Fibroblast of lung (primary cell): ENCODE measurements at places on chromosomes 4 and X.

- no peak for DNase-seq
Observed at GRCh38 chrX:39693298-39693697, 404.5 kb downstream of the BCOR start.

DNA sequence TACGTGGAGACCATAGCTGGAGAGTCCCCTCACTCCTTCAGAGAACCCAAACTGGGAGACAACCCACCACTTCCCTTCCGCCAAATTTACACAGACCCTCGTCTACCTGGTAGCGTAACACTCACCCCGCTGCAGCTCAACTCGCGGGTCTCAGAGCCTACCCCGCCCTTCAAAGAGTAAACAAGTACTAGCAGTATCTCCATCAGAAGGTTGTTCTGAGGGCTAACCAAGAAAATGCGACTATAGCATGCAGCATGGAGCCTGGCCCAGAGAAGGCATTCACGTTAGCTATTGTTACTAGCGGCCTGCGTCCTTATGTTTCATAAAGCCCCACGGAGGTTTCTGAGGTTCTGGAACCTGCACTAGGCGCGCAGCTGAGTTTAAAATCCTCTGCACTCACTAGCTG lies 531 bp upstream of the MANBA start:
- DNase-seq, result peak; percentile 28

DNA sequence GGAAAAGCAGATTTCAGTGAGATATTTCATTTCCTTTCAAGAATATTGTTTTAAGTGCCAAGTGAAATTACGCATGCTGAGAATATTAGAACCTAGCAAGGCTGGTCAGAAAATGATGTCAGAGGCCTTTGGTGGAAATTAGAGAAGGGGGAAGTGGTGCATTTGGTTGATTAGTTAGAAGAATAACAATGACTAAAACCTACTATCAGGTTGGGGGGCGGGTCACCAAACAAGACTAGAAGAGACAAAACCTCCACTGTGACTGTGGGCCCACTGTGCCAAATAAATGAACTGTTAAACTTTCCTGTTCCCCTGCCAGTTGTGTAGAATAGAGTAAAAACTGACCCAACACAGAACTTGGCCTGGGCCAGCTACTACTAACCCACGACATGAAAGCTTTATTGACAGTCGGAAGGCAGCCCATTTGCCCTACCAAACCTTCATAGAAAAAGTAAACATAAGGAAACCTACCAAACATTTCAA lies 2.9 kb downstream of the RAPGEF2 start:
- peak; percentile 94 for DNase-seq

DNA sequence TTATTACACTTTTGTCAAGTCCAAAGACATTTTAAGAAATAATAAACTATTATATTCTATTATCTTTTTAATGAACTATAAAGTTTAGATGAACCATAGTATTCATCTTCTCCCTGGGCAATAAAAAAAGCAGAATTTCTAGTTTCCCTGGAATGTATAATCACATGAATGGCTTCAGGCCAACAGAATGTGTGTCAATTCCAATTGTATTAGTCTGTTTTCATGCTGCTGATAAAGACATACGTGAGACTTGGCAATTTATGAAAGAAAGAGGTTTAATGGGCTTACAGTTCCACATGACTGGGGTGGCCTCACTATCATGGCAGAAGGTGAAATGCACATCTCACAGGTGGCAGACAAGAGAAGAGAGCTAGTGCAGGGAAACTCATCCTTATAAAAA lies 70.7 kb upstream of the ANXA10 start:
- peak; percentile 9 for DNase-seq

DNA sequence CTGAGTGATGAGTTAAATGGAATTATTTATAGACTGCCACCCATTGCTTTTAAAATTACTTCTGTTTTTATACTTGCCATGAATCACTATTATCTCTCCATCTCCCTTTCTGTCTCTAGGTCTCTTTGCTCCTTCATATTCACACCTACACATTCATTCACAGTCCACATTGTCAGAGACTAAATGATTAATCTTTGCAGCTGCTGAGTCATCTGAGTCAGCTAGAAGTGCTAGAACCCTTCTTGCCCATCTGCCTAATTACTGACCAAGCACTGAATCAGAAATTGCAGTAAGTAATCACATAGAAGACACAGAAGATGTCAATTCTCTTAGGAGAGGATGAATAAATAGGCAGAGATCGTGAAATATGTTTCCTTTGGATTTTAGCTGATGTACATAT lies 31.6 kb upstream of the RPS6KA6 start:
- no peak for DNase-seq

- no peak for DNase-seq
Observed at GRCh38 chrX:50771382-50771781, 42.6 kb downstream of the SHROOM4 start.

GRCh38 chr4:183843248-183843671 lies 61.8 kb upstream of the STOX2 start:
- no peak for DNase-seq

DNA sequence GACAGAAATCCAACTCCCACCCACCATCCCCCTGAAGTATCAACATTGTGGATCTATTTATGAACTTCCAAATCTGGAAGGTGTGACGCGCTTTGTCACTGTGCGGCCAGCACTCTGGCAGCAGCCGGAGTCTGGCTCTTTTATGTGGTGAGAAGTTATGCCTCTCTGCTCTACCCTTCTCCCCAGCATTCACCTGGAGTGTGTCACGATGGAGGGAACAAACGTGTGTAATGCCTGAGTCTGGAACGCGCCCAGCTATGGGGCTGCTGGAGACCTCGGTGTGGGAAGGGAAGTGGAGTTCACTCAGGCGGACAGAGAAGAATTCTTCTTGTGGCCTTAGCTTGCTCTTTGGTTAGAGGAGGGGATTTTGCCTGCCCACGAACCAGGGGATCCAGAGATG lies 222.1 kb upstream of the RPL34 start:
- peak; percentile 94 for DNase-seq

- no peak for DNase-seq
Observed at GRCh38 chr4:151035328-151035727, 20.2 kb upstream of the LRBA start.

GRCh38 chrX:138128027-138128671 lies 562.2 kb downstream of the ZIC3 start:
- peak; percentile 23 for DNase-seq

DNA sequence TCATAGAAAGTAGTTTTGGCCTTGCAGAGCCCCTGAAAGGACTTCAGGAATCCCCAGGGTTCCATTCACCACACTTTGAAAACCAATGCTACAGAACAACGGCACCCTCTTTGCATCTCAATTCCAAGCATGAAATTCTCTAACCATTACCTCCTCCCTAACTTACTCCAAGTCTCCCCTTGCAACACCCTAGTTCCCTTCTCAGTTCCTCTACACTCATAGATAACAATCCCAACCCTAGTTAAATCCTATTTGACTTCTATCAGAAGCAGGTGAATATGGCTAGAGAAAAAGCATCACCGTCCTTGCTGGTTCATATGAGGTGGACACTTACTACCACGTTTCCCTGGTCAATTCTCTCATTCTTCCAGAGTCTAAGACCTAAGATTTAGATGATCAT lies 2.4 kb downstream of the RCHY1 start:
- DNase-seq, result no peak

- DNase-seq, result peak; percentile 19
Observed at GRCh38 chrX:23633834-23634580, 33.3 kb upstream of the PRDX4 start.

GRCh38 chr4:152836936-152837335 lies 57.2 kb downstream of the ARFIP1 start:
- no peak for DNase-seq

GRCh38 chr4:169397762-169398161 lies 127.0 kb upstream of the SH3RF1 start:
- DNase-seq, result peak; percentile 64

- no peak for DNase-seq
Observed at GRCh38 chr4:127788517-127788916, 6.4 kb downstream of the HSPA4L start.

DNA sequence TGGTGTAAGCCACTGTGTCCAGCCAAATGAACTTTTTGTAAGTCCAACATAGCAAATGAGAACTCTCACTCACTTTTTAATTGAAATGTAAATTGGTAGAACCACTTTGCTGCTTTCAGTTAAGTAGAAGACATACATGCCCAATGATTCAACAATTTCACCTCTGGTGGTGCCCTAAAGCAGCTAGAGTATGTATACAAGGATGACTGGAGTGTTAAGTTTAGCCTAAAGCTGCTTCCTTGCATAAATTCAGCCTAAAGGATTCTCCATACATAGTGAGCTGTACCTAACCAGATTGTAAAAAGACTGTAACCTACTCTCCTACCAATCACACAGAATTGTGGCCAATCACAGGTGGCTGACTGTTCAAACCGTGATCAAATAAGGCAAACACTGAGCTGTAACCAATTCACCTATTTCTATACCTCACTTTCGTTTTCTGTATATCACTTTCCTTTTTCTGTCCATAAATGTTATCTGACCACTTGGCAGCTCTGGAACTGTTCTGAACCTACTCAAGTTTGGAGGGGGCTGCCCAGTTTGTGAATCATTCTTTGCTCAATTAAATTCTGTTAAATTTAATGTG lies 39.9 kb downstream of the PDS5A start:
- no peak for DNase-seq

DNA sequence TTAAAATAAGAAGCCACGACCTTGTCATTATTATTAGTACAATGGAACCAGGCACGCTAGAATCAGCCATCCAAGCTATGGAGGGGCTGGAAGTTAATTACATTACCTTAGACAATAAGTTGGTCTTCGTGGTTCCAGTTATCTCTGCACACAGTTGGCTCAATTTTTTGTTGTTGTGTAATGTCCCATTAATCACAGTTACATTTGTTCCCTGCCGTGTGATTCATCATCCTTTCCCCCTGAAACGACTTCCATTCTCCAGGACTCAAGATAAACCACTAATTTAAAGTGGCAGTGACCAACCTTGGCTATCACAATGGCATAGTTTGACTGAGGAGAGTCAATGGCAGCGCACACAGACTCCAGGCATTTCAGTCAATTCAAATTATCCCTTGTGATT lies 905.0 kb downstream of the RAB28 start:
- no peak for DNase-seq

GRCh38 chr4:179607003-179607402 lies 2164.8 kb upstream of the AGA start:
- DNase-seq, result peak; percentile 20

DNA sequence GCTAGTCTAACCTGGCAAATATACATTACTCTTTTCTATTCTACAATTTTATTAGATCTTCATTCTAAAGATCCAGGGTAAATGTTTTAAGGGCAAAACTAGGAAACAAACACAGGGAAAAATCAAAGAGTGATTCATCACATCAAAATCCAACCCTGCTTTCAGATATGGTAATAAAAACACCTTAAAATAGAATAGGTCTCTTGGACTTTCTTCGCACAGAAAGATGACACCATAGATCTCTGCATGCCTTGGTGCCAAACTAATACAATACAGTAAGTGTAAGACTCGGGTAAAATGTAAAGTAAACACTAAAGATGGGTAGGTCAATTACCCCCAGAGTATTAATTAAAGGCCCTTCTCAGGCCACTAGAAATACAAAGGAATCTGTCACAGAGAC lies 34.2 kb downstream of the LDB2 start:
- no peak for DNase-seq

- no peak for DNase-seq
Observed at GRCh38 chr4:122047456-122048425, 95.9 kb upstream of the TRPC3 start.

GRCh38 chr4:123017636-123018395 lies 95.4 kb upstream of the NUDT6 start:
- peak; percentile 44 for DNase-seq

DNA sequence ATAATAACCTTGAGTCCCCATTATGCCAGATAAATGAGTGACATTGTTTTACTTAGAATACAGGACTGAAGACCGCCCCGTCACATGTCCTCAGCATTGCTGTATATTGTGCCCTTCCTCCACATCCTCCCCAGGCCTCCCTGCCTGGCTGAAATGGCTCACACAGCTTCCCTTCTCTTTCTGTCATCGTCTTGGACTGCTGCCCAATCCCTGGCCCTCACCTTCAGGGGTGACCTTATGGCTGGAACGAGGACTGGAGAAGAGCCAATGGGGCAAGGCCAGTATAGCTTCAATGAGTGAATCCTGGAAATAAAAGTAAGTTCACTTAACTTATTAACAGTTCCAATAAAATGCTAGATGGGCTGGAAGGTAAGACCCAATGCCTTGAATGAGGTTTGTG lies 2.7 kb downstream of the KCNE5 start:
- DNase-seq, result no peak

GRCh38 chr4:84849051-84849640 lies 117.3 kb downstream of the WDFY3 start:
- no peak for DNase-seq

DNA sequence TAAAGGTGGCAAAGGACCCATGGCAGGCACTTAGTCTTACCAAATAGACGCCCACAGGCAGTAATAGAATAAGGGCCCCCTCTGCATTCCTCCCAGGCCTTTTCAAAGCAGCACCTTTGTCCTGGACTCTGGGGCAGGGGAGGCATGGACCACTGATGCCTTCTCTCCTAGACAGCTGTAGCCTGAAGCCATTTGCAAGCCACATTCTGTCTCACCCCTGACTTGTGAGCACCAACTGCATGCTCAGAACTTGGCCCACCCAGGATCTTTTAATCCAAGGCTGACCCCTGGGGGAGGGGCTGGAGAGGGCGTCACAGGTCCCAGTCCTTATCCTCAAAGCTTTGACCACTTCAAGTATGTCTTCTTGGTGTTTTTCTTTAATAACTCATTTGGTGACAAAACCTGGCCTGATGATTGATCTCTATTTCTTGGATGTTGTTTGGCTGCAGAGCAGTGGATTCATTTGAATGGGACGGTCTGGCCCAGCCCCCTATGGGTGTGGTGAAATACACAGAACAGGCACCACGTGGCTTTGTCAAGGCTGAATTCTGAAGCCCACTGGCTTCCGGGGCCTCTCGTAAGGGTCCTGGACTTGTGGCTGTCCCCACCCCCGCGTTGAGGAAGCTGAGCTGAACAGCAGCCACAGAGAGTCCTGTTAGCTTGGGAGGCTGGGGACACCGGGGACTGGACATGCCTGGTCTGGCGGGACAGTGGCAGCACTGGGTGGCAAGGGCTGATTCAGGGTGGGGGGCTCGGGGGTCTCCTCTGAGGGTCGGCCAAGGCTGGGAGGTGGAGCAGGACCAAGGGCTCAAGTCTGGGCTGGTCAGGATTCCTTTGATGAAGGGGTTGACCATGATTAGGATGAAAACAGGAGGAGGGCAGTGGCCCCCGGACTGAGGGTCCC lies 36.6 kb downstream of the ADRA2C start:
- DNase-seq, result no peak

- peak; percentile 67 for DNase-seq
Observed at GRCh38 chr4:182212211-182212761, 30.9 kb upstream of the TENM3 start.
